ENCODE measurements at places on chromosomes 1 and 21. TPM values are rescaled to one million over a fixed set of nuclear protein-coding genes. Genes with fewer than 3 reads are reported as not detected.

Gene PADI1
- total RNA-seq, result not detected

Gene CBR3
- total RNA-seq, result 25.8 TPM

Gene RGS13
- total RNA-seq, result not detected

Gene SPRR2G
- total RNA-seq, result not detected

Gene FNBP1L
- 0.32 TPM for total RNA-seq

DNA sequence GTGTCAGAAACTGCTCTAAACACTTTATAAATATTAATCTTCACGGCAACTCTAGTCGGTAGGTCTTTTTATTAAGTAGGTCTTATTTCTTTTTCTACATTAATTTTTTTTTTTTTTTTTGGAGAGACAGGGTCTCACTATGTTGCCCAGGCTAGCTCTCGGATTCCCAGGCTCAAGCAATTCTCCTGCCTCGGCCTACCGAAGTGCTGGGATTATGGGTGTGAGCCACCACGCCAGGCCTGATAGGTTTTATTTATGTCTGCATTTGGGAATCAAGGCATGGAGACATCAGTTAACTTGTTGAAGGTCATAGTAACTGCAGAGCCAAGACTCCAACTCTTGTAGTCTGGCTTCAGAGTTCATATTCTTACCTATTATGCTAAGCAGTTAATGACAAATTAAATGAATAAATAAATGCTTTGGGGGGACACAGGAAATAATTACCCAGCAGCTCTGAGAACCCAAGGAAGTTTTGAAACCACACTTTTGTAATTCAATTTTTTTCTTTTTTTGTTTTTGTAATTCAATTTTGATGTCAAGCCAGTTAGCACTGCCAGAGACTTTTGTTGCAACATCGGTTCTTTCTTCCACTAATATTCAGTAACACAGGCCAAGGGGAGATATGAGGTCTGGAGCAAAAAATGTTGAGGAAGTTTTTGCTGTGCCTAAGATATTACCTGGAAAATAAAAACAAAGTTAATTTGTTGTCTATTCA lies 9.4 kb upstream of the UAP1 start:
- DNase-seq, result no peak

- DNase-seq, result no peak
These were observed 124.5 kb upstream of the DPYD start for GRCh38 chr1:98045211-98045766.

DNA sequence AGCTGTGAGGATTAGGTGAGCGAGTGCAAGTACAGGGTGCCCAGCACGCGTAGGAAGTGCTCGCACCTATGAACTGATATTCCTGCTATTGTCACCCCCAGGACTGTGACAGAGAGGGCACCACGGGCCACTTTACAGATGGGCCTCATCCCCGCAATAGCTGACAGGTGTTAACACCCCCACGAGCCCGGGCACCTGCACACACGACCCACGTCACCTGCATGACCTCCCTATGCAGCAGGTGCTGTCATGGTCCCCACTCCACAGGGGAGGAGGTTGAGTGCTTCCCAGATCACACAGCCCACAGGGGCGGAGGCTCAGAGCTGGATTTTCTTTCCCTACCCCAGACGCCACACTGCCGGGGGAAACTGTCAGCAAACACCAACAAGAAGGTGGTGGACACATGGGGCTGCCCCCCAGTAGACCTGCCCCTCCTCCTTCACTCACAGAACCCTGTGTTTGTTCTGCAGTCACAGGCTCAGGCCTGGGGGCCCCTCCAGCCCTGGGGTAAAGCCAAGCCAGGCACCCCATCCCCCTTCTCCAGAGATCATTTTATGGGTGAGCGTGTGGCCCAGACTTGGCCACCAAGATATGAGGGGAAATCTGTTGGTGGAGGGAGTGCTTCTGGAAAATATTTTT lies 465.5 kb downstream of the MATN1 start:
- no peak for DNase-seq

- DNase-seq, result no peak
These were observed 1.4 kb downstream of the BCL10 start for GRCh38 chr1:85274969-85275453.

DNA sequence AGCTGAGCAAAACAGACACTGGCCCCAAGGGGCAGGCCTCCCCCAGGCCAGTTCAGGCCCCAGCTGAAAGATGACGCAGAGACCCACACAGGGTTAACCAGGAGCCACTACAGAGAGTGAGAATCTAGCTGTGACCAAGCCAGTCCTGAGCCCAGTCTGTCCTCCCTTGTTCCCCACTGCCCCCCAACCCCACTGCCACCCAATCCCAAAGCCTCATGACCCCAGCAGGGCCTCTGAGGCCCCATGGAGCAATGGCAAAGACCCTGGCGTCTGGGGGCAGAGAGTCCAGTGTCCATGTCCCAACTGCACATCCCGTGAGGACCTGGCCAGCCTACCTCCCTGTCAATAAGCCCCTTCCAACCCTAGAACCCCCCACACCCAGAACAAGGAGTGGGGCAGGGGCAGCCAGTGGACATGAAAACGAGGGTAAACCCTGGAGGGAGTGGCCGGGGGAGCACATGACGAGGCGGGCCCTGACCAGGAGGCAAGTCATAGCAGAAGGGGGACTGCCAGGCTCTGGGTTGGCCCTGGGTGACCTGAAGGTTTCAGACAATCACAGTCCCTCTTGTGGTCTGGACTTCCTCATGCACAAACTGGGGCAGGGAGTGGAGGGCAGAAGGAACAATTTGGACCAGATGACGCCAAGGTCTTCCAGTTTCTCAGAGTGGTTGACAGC lies 100.5 kb downstream of the GLIS1 start:
- no peak for DNase-seq

DNA sequence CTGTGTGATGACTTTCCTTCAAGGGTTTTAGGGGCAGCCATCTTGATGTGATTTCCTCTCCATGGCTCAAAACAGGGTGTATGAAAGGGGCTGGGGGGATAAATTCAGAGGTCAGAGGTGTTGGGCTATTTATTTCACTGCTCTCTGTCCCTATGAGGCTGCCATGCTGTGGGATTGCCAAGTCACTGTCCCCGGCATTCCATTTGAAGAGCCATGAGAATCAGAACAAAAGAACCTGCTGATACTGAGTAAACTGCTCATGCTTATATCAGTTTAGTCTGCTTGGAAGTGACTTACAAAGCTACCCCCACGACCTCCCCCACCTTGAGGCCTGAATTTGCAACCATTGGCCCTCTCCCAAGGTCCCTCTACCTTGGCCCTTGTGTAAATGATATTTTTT lies 72.3 kb upstream of the UBE2U start:
- no peak for DNase-seq

- DNase-seq, result no peak
These were observed 188.8 kb downstream of the TTLL7 start for GRCh38 chr1:83810144-83810543.

GRCh38 chr1:63774617-63775417 lies 1.0 kb downstream of the ROR1 start:
- no peak for DNase-seq

DNA sequence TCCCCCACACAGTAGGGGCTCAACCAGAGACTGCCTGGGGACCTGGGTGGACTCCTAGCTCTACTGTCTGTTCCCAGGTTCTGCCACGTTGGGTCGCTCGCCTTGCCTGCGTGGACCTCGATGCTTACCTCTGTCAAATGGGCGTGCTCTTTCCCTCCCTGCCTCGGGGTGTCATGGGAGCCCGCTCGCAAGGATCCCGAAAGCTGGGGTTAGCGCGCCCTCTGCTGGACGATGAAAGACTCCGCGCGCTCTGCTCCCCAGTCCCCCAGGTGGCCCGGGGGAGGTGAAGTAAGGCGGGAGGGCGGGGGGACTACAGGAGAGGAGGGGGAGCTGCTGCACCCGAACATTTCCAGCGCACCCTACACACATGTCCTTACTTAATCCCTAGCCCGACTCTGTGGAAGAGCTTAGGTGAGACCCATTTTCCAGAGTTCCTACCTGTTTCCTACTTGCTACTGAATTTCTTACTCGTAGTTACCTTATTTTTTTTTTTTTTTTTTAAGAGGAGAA lies 2.3 kb upstream of the BSND start:
- peak; percentile 70 for DNase-seq

DNA sequence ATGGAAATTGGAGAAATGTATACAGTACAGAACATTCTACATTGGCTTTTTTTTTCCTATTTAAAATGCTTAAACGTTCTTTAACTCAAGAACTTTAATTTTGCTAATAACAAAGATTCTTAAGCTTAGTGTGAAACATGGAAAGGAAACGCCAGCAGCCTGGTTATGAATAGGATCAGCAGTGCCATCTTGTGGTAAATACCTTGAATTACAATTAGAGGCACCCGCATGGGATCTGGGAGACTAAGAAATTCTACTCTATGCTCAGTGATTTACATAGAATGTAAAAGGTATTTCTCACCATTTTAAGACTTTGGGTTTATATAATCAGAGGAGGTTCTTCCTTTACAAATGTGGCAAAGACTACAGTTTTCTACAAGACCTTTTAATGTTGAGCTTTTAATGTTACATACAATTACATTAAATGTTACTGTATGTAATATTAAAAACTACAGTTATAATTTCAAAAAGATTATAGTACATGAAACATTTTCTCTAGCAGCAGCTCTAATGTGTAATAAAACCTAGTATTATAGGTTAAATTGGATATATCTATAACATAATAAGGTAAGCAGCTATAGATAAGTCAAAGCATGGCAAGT lies 32.1 kb upstream of the APOBEC4 start:
- DNase-seq, result no peak
